Pons (tissue), 1 donor: ENCODE measurements at places on chromosomes 12 and 14.

- DNase-seq: no peak
Observed at GRCh38 chr12:122467983-122468382, 32.7 kb downstream of the ZCCHC8 start.

- no peak for DNase-seq
Observed at GRCh38 chr14:37145395-37145794, 27.0 kb downstream of the SLC25A21 start.

- DNase-seq: peak; percentile 88
Observed at GRCh38 chr12:54958048-54958658, 26.4 kb downstream of the TESPA1 start.

GRCh38 chr14:54708982-54709381 is 142.1 kb downstream of the SAMD4A start:
- no peak for DNase-seq
